T1000 (cell line): ENCODE measurements at places on chromosomes 6 and 20.
A peak's percentile ranks its signal among the peaks of the same experiment; 100 is the strongest.

DNA sequence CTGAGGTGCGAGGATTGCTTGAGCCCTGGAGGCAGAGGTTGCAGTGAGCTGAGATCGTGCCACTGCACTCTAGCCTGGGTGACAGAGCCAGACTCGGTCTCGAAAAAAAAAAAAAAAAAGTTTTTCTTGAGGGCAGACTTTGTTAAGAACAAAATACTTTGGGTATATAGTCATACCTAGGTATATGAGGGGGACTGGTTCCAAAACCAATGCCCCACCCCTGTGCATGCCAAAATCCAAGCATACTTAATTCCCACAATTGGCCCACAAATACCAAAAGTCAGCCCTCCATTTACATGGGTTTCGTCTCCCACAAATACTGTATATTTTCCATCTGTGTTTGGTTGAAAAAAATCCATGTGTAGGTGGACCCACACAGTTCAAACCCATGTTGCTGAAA lies 119.9 kb downstream of the INSM1 start:
- no peak for DNase-seq

- peak; percentile 50 for DNase-seq
Measured at GRCh38 chr6:45697605-45698004, 318.1 kb downstream of the CLIC5 start.

- no peak for DNase-seq
Measured at GRCh38 chr6:50722829-50723554, 9.7 kb downstream of the TFAP2D start.

DNA sequence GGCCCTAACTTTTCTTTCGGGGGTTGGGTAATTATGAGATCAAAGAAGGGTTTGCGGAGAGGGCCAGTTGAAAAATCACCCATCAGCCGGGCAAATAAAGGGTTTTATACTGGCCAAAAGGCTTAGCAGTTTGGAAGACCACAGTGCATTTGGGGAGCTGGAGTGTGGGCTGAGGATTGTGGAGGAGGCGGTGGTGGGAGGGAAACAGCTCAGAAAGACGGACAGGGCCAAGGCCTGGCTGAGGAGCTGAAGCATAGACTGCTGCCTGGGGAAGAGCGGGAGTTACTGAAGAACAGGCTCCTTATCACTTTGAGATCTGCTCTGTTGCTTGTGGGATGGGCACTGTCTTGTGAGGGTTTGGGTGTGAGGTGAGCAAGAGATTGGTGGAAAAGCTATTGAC lies 144.2 kb downstream of the CARMIL1 start:
- DNase-seq = no peak

- no peak for DNase-seq
Measured at GRCh38 chr6:167506443-167507301, 181.8 kb downstream of the TTLL2 start.

- no peak for DNase-seq
Measured at GRCh38 chr6:163381118-163381756, 33.3 kb upstream of the QKI start.

DNA sequence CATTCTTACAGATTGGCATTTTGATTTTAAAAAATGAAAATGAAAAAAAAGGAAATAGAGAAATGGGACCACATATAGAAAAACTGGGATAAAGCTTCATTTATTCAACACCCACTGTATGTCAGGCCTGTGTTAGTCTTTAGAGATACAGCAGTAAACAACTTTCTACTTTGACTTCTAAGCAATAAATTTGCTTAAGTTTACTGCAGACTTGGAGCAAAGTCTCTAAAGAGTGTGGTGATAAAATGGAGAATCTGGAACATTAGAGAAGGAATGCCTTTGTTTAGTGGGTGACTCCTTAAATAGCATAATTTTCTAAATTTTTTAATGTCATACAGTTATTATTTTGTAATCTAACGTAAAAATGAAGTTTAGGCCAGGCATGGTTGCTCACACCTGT lies 80.7 kb upstream of the CNKSR3 start:
- DNase-seq = no peak

- no peak for DNase-seq
Measured at GRCh38 chr6:1705630-1706029, 95.9 kb downstream of the FOXC1 start.

- no peak for DNase-seq
Measured at GRCh38 chr20:33062105-33062824, 8.6 kb downstream of the BPIFB3 start.
